Activated CD4-positive, CD25-positive, alpha-beta regulatory T cell treated with anti-CD3 and anti-CD28 coated beads, Interleukin-2, amount 50 U/mL, for 72 hours (primary cell): ENCODE measurements at places on chromosomes 3 and 15.

GRCh38 chr3:158711886-158712285, 20.4 kb downstream of the RARRES1 start:
- DNase-seq: no peak

DNA sequence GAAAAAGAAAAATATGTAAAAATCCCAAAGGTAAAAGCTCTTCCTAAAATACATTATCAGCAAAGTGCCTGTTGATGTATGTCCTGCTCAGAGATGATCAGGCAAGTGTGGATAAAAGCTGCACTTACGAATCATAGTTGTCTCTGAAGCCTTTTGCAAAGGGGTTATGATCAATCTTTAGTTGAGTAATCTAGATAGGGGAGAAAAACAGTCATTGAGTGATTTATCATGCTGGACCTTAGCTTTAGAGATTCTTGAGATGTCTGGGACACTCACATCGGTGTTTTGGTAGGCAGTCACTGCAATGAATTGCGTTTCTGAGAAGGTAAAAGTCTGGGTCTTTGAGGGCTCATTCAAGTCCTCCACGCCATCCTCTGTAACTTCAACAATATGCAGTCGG, 3.7 kb downstream of the EOMES start:
- no peak for DNase-seq

GRCh38 chr3:88988906-88989305, 118.5 kb upstream of the EPHA3 start:
- no peak for DNase-seq

DNA sequence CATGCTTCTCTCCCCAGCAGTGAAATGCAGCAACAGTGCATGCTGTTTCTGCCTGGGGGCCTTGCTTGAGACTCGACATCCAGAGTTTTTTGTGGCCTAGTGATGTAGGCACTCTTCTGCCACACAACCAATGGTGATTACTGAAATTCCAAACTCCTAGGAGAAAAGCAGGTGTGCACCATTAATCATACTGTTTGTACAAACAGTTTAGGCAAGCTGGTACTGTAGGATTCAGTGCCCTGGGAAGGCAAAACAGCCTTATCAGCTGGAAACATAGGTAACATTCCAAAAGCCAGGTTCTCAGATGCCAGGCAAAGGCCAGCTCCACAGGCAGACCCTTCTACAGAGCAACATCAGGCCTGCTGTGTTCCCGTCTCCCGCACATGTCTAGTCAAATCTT, 17.5 kb upstream of the RBP1 start:
- no peak for DNase-seq

DNA sequence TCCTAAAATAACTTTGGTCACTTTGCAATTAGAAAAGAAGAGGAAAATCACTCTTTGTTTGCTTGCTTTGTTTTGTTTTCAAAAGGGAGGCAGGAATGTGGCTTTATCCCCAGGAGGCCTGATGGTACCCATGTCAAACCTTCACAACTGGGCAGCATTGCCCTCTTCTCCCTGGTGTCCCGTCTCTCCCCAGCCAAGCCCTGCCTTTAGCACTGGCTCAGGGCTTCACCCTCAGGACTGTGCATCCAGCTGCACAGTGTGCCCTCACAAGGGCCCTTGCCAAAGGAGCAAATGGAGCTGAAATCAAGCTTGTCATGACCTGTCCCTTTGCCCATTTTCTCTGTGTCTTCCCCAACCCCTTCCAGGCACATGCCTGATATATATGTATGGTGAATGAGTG, 29.1 kb upstream of the ATP13A5 start:
- DNase-seq: no peak

DNA sequence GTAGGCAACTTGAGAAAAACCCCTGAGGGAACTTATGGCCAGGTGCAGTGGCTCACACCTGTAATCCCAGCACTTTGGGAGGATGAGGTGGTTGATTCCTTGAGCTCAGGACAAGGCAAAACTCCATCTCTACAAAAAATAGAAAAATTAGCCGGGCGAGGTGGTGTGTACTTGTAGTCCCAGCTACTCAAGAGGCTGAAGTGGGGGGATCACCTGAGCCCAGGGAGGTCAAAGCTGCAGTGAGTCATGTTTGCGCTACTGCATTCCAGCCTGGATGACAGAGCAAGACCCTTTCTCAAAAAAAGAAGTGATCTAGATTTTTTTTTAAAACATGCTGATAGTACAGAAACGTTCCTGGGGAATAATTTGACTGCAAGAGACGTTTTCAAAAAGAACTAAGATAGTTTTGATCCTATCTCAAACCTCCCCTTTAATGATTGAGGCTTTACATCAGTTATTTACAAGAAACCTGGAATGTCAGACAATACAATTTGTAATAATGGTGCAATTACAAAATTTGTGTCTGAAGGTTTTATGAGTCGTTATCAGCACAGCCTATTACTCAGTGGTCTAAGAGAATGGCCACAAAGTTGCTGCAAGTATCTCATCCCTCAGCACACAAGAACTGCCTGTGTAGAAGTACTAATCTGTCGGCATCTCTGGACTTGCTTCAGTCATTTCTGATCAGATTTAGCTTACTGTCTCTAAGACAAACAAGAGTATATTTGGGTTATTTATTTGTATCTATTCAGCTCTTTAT, 32.2 kb upstream of the KLHL25 start:
- no peak for DNase-seq

GRCh38 chr3:97838393-97838792, 16.6 kb downstream of the CRYBG3 start:
- DNase-seq: no peak

GRCh38 chr3:7238565-7239295, 377.8 kb downstream of the GRM7 start:
- DNase-seq: no peak

- no peak for DNase-seq
Measured at GRCh38 chr15:79635149-79635771, 203.1 kb downstream of the MINAR1 start.

GRCh38 chr3:3087716-3088465, 22.3 kb downstream of the IL5RA start:
- no peak for DNase-seq

GRCh38 chr3:169289273-169289672, 374.2 kb downstream of the MECOM start:
- no peak for DNase-seq

DNA sequence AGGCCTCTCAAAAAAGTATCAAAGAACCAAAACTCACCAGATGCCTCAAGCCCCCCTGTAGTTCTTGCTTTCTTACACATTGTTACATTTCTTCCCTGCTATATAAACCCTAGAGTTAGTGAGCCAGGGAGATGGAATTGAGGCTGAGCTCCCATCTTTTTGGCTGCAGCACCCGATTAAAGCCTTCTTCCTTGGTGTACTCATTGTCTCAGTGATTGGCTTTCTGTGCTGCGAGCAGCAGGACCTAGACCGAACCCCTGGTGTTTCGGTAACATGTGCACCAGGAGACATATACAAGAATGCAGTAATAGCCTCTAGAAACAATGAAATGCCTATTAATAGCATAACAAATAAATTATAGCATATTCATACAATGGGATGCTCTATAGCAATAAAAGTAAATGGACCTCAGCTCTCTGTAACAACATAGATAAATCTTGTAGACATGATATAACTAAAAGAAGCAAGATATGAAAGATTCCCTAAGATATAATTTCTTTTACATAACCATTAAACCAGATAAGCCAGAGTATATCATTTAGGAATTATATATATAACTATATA, 174.0 kb downstream of the NEK11 start:
- DNase-seq: no peak

- DNase-seq: no peak
Measured at GRCh38 chr3:136885357-136886213, 23.6 kb downstream of the NCK1 start.

- no peak for DNase-seq
Measured at GRCh38 chr3:189317911-189318310, 146.1 kb downstream of the TPRG1 start.

- DNase-seq: no peak
Measured at GRCh38 chr3:86594838-86595237, 396.1 kb downstream of the VGLL3 start.

DNA sequence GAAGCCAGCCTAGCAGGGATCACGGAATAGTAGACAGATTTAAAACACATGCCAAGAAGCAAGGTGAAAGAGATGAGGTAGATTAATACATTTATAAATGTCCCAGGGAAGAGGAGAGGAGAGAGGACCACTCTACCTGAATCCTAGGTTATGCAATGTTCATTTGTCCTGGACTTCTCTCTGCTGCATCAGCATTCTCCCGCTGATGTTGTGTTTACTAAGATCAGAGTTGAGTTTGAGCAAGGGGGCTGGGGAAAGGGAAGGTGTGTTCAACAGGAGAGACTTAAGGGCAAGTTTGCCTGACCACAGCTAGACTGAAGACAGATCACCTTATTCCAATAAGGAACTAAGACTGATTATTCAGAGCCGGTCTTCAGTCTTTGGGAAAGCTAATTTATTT, 1.1 kb upstream of the KPNA1 start:
- DNase-seq: no peak

DNA sequence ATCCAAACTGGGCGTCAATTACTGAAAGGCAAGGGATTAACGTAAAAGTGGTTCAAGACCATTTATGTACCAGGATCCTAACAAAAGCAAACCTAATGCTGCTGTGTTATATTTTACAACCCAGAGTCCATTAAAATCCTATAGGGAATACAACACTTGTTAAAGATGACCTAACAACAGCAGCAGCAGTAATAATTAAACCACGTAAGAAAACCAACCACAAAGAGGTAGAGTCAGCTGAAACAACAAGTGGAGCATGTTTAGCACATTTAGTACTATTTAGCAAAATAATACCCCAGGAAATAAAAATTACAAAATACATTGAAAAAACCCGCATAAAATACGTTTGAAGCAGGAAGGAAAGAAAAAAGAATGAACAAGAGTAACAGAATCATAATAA, 82.1 kb upstream of the AGBL1 start:
- no peak for DNase-seq

DNA sequence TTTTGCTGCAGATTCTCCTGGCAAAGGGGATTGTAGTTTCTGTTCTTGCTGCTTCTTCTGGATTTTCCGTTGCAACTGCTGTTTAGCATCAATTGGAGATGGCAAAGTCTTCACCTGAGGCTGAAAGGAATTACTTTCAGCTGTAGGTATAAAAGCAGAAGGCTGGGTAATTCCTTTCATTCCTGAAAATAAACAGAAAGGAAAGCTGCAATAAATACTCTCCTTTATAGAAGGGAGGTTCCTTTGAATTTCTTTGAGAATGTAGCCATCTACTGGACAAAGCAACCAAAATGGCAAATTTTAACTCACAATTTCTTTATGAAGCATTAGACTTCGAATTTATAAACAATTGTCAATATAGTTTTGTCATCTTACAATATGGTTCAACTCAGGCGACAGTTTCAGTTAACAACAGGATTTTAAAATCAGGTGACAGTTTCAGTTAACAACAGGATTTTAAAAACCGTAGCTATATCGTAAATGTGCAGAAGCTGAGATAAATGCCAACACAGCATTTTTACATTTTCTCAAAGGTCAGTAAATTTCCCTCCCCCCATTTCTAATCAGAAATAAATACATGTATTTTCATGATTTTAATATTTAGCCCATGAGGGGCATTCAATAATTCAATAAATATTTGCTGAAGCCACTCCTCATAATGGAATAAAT, 104.9 kb upstream of the NEDD4 start:
- no peak for DNase-seq
